ENCODE measurements at places on chromosomes 1 and 21.

GRCh38 chr1:37958690-37959089 is 11.8 kb upstream of the INPP5B start:
- DNase-seq: no peak

- DNase-seq: no peak
Measured at GRCh38 chr1:161706482-161707347, at the start of gene FCRLA. FCRLA (plus strand) TSS chr1:161707229; CDS start chr1:161707265, 36 bp downstream.

DNA sequence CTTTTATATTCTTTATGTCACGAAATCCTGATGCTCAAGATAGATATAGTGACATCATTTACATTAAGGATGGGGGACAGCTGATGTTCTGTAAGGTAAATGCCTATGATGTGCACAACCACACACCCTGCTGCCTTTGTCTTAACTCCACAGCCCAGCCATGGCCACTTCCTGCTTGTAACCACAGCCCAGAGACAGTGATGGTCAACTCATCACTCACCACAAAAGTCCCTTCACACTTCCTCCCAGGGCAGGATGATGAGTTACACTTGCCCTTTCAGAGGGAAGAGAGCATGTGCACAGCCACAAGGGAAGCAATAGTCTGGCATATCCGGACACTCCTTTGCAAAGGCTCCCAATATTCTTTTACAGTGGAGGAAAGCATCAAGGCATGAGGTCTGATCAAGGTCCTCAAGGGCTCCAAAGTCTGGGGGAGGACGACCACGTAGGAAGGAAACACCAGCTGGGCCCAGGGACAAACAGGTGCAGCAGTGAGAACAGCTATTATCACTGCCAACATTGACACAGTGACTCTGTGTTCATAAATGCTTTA is 53.8 kb downstream of the PLPP3 start:
- no peak for DNase-seq

DNA sequence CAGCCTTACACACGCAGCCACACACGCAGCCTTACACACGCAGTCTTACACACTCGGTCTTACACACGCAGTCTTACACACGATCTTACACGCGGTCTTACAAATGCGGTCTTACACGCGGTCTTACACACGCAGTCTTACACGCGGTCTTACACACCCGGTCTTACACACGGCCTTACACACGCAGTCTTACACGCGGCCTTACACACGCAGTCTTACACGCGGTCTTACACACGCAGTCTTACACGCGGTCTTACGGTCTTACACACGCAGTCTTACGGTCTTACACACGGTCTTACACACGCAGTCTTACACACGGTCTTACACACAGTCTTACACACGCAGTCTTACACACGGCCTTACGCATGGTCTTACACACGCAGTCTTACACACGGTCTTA is 111.9 kb downstream of the PRDM16 start:
- DNase-seq: no peak

- DNase-seq: no peak
Measured at GRCh38 chr1:147720557-147720956, 39.8 kb downstream of the GJA5 start.

DNA sequence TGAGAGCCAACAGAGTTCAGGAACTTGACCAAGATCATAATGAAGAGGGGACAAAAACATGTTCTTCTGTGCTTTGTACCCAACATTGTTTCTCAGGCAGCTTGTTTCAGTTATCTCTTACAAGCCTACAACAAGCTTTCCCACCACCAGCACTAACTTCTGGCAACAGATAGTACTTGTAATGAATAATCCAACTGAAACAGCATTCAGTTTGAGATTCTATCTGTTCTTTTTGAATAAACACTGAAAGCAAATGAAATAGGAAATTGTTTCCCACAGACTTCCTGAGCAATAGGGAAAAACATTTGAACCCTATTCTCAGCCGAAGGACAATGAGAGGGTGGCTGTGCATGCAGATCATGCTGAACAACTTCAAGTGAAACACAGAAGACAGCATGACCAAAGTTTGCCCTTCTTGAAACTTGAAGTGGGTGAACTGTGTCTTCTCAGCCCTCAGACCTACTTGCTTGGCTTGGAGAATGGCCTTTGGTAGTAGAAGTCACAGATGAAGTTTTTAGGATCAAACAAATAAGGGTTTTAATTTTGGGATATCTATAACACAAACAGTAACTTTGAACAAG is 11.2 kb upstream of the HOOK1 start:
- DNase-seq: no peak

GRCh38 chr1:220370041-220370700 is 97.9 kb upstream of the RAB3GAP2 start:
- DNase-seq: no peak

- DNase-seq: no peak
Measured at GRCh38 chr1:71390518-71390917, 309.7 kb upstream of the ZRANB2 start.

DNA sequence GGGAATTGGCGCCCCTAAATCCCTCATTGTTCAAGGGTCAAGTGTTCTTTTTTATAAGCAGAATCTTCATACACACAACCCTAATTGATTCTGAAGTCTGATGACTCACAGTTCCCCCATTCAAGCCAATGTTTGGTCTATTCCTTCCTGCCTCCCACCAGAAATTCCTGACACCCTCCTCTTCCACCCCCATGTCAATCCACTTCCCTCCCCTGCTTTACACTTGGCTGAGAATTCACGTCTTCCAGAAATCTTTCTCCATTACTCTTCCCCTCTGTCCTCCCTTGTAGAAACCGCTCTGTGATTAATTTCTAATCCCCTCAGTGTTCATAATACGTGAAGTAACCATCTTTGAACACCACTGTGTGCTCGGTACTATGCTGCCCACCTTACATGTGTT is 76.2 kb upstream of the CD34 start:
- DNase-seq: no peak

DNA sequence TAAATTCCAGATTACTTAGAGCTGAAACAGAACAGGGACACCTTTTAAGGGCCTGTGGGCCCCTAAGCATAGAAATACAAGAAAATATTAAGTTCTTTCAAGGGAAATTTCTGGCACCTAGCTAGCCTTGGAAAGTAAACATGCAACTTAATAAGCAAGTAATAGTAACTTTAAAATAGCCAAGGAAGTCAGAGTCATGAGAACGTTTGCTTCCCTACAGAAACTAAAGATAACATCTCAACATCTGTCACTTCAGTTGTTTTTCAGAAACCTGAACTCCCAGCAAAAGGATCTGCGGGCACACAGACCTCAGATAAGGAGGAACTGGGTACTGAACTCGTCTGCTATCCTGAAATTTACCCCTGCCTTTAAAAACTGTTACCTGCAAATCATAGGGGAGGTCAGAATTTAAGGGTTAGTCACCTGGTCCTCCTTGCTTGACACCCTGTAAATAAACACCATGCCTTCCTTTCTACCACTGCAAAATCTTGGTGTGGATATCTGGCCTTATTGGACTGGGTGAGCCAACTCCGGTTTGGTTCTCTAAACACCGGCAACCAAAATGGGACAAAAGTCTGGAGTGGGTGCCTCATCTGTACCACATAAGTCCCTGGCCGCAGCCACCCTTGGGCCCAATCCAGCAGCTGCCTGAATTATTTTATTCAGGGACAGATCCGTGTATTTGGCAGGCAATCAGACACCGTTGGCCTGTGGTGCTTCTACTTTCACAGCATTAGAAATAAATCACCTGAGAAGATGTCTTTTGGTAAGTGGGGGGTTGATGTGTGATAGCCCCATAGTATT is 27.9 kb downstream of the NRDC start:
- no peak for DNase-seq

- DNase-seq: no peak
Measured at GRCh38 chr1:227459326-227459841, 104.0 kb upstream of the ZNF678 start.

- DNase-seq: no peak
Measured at GRCh38 chr1:56533197-56533596, 46.2 kb downstream of the PLPP3 start.

GRCh38 chr1:63828322-63829044 is 54.7 kb downstream of the ROR1 start:
- no peak for DNase-seq

- DNase-seq: peak; percentile 58
Measured at GRCh38 chr1:84298328-84298683, 3.2 kb upstream of the SAMD13 start.

DNA sequence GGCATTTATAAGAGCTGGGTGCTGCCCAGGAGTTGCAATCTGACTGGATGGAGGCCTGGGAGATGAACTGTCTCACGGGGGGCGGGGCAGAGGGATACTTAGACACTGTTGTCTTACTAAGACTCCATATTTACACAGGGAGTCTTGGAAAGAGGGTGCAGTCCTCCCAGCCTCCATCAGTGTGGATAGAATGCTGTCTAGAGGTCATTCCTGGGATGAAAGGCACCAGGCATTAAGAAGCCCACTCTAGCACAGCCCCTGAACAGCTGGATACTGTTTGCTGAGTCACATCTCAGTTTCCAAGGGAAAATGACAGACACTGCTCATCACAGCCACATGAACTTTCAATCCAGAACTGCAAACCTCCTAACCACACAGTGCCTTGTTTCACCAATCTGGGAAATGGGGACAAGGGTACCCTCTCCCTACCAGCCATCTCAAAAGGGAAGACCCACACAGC is 43.3 kb downstream of the SSBP3 start:
- DNase-seq: peak; percentile 20

- no peak for DNase-seq
Measured at GRCh38 chr21:41923631-41924367, 30.0 kb downstream of the C2CD2 start.

GRCh38 chr1:198162091-198162767 is 5.4 kb downstream of the NEK7 start:
- no peak for DNase-seq

- no peak for DNase-seq
Measured at GRCh38 chr1:150472601-150473200, 14.5 kb upstream of the TARS2 start.

- DNase-seq: no peak
Measured at GRCh38 chr1:93585059-93585966, 96.3 kb downstream of the BCAR3 start.

- DNase-seq: no peak
Measured at GRCh38 chr1:234841710-234842231, 231.8 kb upstream of the IRF2BP2 start.

- DNase-seq: no peak
Measured at GRCh38 chr1:160047111-160047991, 15.6 kb upstream of the PIGM start.

- no peak for DNase-seq
Measured at GRCh38 chr1:30273456-30273855, 449.9 kb downstream of the MATN1 start.

GRCh38 chr1:21783679-21784603 is 992 bp upstream of the USP48 start:
- DNase-seq: no peak

DNA sequence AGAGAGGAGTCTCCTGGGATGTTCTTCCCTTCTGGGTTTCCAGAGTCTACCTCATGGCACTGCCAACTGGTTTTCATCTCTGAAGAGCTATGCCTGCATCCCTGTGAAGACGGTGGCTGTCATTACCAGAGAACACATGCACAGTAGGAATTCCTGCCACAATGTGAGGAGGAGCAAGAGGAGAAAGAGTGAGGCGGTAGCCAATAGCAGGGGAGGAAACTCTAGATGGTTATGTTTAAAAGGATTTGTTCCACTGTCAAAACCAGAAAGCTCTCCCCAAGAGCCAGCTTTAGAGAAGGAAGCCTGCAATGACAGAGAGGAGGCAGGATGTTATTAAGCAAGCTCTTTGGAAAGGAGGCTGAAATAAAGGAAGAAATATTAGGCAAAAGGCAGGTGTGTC is 12.3 kb downstream of the LMX1A start:
- DNase-seq: no peak

DNA sequence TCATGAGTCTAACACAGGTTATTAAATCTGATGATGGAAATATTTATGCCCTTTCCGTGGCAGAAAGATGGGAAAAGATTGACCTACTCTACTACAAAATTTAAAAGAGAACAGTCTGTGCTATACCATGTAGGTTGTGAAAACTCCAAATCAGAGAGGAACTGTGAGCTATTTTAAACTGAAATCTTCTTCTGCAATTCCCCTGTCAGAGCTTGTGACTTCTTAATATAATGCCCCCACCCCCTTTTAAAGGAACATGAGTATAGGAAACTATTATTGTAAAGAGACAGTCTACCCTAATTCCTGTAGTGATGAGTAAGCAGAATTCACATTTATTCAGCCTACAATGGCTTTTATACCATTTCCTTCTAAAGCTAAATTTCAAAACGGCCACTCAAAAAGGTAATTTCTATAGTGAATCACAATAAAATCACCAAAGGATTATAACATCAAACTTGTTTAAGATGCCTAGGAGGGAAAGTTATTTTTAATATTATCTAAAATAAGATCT is 11.7 kb downstream of the DSCAM start:
- DNase-seq: no peak

- DNase-seq: no peak
Measured at GRCh38 chr1:111512931-111513330, 9.5 kb upstream of the ADORA3 start.

- DNase-seq: no peak
Measured at GRCh38 chr1:111446967-111447892, 1.8 kb downstream of the WDR77 start.

DNA sequence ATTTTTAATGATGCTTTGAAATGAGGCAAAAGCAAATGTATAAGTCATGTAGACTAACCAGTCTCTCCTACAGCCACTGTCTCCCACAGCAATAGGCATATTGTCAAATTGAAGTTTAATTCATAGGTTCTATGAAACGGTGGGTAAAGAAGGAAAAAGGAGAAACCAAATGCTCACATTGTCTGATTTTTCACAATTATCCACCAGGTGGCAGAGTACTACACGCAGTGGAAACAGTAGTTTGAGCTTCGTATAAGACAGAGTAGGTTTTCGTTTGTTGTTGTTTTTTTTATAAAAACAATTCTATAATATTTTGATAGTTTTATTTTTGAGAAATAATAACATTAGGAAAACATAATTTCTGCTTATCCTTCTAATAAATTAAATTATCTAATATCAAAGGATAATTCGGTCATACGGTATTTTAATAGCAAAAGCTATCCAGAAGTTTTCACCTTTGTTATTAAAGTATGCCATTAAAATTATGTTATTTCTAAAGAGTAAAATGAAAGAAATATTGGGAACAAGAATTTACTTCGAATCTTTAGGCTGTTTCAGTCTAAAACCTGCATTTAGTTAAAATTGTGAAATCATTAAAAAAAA is 39.1 kb downstream of the TYW3 start:
- DNase-seq: peak; percentile 46

DNA sequence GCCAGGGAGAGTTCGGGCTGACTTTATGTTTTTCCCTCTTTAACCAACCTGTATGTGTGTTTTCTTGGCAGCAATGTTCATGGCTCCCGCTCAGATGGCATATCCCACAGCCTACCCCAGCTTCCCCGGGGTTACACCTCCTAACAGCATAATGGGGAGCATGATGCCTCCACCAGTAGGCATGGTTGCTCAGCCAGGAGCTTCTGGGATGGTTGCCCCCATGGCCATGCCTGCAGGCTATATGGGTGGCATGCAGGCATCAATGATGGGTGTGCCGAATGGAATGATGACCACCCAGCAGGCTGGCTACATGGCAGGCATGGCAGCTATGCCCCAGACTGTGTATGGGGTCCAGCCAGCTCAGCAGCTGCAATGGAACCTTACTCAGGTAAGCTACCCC is 33.6 kb upstream of the ZFP69B start:
- DNase-seq: no peak
